ENCODE measurements at places on chromosomes 7 and 10.

DNA sequence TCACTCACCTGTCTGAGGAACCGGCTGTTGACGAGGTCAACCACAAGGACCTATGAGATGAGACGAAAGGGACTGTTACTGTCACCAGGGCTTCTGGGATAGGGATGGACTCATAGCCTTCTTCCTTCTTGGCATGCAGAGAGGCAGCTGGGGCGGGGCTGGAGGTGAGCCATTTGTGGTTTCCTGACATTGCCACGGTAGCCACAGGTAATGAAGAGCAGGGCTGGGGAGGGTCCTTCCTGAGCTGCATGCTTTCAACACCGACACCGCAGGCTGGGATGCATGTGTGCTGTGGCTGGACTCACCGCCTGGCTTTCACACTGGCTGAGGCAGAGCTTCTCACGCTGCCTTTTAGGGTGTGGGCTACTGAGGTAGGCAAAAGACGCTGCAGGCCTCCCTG is 46.4 kb upstream of the MKRN1 start:
- DNase-seq: no peak

GRCh38 chr7:153190452-153190851 is 430.9 kb downstream of the ACTR3B start:
- no peak for DNase-seq

- no peak for DNase-seq
Measured at GRCh38 chr7:136640977-136641376, 227.5 kb upstream of the CHRM2 start.

GRCh38 chr10:11341283-11341960 is 270.0 kb downstream of the USP6NL start:
- no peak for DNase-seq

GRCh38 chr10:36526033-36526432 is 599.4 kb upstream of the ANKRD30A start:
- no peak for DNase-seq

- no peak for DNase-seq
Measured at GRCh38 chr7:151934584-151934983, 21.7 kb upstream of the GALNTL5 start.

DNA sequence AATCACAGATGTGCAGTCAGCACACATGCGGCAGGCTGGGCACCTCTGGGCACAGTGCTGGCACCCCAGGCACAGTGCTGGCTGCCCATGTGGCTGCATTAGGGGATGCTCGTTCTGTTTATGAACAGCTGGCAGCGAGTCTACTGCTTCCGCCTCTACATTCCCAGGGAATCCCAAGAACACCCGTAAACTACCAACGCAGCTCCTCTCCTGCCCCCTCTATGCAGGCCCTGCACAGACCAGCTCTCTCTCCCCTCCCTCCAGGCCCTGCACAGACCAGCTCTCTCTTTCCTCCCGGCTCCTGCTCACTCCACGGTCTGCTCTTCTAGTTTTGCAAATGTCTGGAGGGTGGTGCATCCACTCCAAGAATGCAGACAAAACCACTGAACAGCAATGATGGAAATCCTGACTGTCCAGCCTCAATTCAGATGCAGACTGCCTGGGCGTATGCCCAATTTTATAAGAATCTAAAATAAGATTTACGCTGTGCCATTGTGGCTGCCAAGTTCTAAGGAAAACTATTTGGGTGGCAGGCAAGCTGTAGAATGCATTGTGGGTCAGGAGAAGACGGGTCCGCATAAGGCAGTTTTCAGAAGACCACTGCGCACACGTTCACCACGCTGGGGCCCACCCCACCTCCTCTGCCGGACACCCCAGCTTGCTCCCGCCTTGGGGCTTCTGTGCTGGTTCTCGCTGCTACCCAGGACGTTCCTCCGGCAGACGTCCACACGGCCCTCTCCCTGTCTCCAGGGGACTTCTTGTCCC is 234.6 kb downstream of the ZMYND11 start:
- DNase-seq: no peak

- DNase-seq: no peak
Measured at GRCh38 chr10:86727470-86727869, 28.9 kb upstream of the BMPR1A start.

GRCh38 chr7:604001-604883 is 84.6 kb upstream of the PDGFA start:
- peak; percentile 70 for DNase-seq

DNA sequence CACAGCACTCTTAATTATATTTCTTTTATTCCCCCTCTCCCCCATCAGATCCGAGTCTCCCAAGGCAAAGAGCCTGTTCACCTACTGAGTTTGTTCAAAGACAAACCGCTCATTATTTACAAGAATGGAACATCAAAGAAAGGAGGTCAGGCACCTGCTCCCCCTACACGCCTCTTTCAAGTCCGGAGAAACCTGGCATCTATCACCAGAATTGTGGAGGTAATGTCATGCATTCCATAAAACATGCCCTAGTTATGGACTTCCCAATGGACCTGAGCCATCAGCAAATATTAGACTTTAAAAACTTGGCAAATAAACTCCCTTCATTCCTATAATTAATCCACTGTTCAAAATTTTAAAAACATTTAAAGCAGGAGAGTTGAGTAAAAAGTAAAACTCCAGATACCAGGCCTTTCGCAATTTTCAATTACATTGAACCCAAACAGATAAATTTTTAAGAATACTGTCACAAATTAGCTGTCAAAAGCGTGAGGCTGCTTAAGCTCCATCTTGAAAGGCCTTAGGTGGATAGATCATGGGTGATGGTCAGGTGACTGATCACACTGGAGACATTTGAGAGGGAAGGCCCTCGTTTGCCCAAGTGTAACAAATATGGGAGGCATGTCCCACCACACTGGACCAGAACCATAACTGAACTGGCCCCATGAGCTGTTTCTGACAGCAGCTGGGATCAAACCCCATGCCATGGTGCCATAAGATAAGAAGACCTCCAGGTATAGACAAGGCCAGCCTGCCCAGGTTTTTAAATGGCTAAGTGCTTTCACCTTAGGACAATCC is 46.9 kb upstream of the ARL4A start:
- no peak for DNase-seq

- DNase-seq: no peak
Measured at GRCh38 chr10:110646417-110647135, 2.4 kb downstream of the RBM20 start.

GRCh38 chr10:110498087-110498981 is 627 bp downstream of the DUSP5 start:
- DNase-seq: peak; percentile 37
